Choroid plexus epithelial cell (primary cell): ENCODE measurements at places on chromosomes 6 and 20.

GRCh38 chr20:39850246-39850645 lies 838.8 kb downstream of the MAFB start:
- DNase-seq: peak; percentile 33

DNA sequence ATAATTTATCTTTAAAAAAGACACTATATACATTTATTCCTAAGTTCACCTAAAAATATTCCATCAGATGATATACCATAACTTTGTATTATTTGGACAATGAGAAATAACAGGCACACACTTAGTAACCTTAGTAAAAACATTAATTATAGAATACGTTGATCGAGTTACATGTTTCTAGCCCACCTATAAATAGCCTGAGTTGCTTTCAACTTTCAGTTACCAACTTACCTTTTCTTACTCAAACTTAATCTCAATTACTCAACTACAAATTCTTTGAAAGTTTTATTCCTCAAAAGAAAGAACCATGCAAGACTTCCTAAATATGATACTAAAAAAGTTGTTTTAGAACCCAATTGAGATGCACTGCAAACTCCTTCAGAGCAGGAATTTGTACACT lies 12.2 kb downstream of the ARHGAP18 start:
- no peak for DNase-seq

GRCh38 chr6:168156742-168157265 lies 77.8 kb upstream of the FRMD1 start:
- DNase-seq: no peak

DNA sequence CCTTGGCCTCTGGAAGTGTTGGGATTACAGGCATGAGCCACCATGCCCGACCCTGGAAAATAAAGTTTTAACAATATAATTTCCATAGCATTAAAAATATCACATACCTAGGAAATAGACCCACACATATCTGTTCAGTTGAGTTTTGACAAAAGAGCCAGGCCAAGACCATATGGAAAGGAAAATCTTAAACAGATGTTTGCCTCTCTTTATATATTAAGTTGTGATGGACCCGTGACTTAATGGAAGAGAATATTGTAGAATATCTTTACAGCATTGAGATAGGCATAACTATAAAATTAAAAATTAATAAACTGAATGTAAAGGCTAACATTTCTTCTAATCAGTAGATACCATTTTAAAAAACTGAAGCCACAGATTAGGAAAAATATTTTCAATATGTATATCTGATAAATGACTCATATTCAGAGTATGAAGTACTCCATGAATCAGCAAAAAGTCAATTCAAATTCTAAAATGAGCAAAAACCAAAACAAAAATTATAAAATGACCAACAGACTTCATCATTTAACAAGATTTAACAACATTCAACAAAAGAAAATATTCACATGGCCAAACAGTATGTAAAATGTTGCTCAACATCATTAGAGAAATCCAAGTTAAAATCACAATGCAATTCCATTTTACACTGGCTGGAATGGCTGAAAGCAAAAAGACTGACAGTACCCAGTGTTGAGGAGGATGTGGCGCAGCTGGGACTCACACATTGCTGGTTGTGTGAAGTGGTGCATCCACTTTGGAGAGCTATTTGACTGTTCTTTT lies 43.3 kb downstream of the GTF2H5 start:
- DNase-seq: peak; percentile 33

DNA sequence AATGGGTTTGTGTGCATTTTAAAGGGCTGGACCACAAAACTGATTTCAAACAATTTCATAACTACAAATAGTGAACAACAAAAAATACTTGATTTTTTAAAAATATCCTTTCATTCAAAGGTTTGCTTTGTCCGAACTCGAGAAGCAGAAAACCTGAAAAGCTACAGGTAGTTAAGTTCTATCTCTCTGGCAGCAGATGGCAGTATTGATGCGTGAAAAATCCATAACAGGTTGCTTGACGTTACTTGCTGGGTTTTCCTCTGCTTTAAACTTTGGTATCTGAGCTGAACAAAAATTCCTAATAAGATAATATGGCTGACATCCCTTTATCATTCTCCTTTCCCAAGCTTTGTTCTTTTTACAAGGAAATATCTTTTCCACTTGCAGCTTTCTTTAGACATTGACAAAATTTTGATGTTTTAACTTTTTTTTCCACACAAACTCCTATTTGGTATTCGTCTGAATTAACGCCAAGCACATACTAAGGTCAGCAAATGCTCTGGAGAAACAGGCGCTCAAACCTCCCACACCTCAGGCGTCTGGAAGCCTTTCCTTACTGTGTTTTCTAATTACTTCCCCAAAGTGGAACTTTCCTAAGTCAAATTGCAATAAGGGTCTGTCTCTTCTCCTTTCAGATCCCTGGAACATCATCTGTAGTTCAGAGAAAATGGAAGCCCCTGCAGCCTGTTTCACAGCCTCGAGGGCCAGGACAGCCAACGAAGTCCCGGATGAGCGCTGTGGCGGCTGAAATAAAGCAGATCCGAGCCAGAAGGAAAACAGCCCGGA lies 50.3 kb upstream of the GFRAL start:
- peak; percentile 90 for DNase-seq

DNA sequence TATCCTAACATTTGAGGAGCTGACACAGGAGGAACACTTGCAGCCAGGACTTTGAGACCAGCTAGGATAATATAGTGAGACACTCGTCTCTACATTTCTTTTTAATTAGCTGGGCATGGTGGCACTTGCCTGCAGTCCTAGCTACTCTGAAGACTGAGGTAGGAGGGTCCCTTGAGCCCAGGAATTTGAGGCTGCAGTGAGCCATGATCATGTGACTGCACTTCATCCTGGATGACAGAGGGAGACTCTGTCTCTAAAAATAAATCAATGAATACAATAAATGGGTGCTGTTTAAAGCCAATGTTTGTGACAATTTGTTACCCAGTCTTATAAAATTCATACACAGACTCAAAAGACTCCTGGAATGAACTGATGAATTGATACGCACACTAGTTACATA lies 1.8 kb upstream of the HLA-G start:
- DNase-seq: no peak

DNA sequence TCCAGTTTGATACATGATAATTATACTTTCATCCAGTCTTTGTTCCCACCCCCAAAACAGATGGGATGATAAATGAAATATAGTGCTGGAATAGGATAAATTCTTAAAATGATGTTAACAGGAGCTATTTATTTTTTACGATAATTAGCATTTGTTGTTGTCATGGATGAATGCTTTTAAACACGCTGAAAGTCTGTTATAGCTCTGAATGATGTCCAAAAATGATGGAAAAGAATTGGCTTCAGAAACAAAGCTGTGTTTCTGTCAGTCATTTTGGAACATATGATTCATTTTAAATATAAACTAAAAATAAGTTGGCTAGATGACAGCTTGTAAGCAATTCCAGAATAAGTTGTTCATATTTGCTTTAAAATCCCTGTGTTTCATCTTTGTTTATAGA lies 237.4 kb downstream of the GRIK2 start:
- DNase-seq: no peak

DNA sequence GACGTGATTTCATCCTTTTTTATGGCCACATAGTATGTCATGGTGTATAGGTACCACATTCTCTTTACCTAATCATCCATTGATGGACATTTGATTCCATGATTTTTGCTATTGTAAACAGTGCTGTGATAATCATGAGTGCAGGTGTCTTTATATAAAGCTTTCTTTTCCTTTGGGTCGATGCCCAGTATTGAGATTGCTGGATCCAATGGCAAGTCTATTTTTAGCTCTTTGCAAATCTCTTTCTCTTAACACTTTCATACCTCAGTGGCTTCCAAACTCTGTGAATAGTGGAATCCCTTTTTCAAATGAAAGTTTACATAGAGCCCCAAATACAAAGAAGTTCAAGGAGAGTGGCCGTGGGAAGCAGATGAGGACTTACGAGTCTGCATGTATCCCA lies 105.8 kb upstream of the SPTLC3 start:
- no peak for DNase-seq

DNA sequence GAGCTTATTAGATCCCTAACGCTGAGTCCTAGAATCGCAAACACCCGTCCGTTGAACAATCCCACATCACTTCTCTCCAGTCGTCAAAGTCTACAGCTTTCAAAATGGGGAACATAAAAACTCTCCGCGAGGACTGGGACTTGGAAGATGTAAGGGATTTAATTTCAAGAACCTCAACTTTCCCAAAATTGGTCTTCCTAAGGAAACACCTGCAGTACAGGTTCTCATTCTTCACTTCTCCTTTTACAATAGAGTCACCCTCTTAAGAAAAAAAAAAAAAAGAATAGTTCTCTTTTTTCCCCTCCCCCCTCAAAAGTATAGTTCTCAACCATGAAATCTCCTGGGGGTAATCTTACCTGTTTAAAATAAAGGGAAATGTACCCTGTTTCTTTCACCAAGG lies 6.6 kb upstream of the ZBTB22 start:
- no peak for DNase-seq

GRCh38 chr20:7926767-7927166 lies 13.5 kb downstream of the HAO1 start:
- peak; percentile 78 for DNase-seq

DNA sequence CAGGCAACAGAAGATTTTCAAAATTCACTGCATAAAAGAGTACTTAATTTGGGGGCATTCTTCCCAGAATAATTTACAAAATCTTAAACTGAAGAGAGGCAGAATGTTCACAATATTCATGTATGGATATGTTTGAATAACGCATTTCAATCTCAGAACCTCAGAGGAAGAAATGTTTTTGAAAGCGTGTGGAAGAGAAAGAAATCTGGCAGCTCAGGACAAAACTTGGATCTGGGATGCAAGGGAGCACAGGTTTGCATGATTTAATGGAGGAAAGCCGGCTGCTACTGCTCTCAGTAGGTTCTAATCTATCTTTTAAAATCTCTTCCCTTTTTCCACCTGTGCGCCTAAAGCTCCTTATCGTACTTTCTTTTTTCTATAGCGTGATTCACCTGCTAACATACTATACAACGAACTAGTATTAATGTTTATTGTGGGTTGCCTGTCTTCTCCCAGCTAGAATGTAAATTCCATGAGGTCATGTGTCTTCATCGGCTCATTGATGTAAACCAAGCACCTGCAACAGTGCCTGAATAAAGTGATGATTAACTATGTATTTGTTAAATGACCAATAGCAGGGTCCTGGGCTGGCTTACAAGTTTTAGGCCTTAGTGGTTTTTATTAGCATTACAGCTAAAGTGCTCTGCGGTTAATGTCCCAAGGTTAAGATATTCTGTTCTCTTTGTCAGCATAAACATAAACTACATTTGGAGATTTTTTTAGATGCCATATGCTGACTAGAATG lies 15.3 kb downstream of the PRL start:
- DNase-seq: no peak

DNA sequence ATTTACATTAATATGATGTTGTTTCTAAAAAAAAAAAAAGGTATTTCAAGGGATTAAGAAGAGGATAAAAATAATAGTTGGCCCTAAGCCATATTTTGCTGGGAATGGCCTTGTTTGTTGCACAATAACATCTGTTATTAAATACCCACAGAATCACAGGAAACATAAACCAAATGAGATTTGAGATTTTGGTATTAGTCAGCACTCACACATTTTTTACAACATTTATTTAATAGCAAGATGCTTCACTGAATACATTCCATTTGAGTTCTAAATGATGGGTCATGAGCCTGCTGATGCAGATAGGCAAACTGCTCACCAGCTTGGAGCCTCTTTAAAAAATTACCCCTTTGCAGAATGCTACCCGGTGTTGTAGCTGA lies 92.9 kb upstream of the ENPP5 start:
- DNase-seq: peak; percentile 77

- peak; percentile 84 for DNase-seq
Observed at GRCh38 chr20:478949-479429, 16.7 kb upstream of the TBC1D20 start.

DNA sequence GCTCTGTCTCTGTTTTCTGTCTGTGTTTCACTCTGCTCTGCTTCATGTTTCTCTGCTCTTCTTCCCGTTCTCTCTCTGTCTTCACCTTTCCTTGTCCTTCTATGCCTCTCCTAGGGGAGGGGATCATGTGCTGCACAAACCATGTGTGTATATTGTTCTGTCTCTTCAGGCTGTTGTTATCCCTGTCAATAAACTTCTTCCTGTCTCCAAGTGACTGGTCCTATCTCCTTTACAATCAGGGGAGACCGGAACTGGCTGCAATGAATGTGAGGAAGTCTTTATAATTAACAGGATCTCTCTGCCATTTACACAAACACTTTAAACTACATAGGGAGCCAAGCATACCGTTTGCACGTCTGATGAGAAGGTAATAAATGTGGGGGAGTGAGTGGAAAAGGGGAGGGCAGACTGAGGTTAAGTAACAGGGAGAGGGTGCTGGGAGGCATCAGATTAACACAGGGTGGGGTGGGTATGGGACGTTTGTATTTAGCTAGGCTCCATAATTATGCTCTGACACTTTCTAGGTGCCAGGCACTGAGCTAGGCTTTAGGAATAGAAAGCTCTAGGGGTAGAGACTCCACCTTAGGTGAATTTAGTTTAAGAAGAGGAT lies 626.1 kb downstream of the DHX35 start:
- no peak for DNase-seq

DNA sequence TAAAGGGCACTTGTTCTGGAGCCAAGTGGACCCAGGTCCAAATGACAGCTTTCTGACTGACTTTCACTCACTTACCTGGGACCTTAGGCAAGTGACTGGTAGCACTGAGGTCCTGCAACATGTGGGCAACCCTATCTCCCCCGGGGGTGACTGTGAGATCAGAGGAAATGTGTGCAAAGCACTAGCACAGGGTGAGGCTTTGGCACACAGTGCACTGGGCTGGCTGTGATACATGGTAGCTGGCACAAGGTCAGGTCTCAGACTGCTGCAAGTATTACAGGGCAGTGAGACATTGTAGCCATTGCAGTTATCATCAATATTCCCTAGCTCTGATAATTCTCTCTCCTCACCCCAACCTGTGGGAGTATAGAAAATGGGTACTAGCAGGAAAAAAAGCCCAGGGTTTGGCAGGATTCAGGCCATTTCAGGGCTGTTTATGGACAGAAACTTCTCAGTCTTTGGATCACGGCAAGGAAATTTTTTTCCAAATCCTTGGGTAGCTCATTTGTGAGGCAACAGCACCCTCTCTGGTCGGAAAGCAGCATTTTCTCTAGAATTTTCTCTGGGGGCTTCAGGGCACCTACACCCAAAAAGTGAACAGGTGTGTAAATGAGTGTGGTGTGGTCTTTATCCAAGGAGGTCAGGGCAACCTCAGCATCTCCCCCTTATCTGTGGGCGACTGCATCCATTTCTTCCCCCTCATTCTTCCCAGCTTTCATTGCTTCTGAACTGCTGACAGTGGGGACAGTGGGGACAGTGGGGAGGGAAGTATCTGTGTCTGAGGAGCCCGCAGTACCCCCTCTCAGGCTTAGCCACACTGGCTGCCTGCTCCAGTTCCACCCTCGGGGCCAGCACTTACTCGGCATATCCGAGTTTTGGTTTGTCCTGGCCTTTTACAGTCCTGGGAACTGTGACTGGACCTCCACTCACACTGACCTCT lies 148.7 kb upstream of the PHACTR3 start:
- peak; percentile 16 for DNase-seq

- DNase-seq: no peak
Observed at GRCh38 chr20:4060064-4060795, 44.9 kb upstream of the RNF24 start.

DNA sequence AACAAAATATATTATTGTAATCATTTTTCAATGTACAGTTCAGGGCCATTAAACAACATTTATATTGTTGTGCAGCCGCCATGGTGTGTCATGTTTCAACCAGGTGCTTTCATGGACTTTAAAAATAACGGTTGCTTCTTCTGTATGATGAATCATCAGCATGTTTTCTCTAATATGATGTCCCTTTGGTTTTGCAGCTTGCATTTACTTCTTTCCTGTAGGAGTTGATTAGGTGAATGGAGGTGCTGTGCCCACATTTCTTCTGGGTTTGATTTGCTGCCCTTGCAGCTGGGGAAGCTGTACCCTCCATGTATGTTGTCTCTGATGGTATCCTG lies 54.9 kb upstream of the TULP4 start:
- no peak for DNase-seq
